ENCODE measurements at places on chromosomes 1 and 21.

DNA sequence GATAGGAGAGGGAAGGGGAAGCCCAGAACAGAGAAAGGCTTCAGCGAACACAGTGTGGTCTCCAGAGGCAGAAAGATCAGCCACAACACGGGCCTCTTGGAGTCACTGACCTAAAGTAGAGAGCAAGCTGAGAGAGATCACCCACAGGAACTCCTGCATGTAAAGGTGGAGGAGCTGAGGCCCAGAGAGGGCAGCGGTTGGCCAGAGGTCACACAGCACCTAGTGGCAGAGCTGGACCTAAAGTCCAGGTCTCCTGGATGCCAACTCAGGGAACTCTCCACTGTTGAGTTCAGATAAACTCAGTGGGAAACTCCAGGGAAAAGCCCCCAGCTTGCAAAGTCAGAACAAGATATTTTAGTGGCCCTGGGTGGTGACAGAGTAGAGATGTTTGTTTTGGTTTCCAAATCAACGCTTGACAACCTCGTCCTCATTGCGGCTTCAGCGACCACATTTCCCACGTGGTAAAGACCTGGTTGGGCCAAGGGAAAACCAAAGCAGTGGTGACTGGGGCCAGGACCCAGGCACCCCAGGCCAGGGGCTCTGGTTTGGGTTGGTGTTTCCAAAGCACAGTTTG, 4.6 kb downstream of the IFFO2 start:
- DNase-seq: peak; percentile 45

DNA sequence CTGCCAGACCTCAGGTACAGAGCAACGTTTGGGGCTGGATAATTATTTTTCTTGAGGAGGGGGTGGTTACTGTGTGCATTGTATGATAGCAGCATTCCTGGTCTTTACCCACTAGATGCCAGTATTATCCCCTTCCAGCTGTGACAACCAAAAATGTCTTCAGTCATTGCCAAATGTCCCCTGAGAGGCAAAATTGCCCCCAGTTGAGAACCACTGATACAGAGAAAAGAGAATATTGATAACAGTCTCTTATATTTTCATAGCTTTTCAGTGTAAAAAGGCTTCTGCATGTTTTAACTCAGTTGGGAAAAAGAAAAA, 51.8 kb upstream of the SYT14 start:
- DNase-seq: no peak

- no peak for DNase-seq
Observed at GRCh38 chr1:225748529-225748928, 29.1 kb upstream of the SRP9 start.

DNA sequence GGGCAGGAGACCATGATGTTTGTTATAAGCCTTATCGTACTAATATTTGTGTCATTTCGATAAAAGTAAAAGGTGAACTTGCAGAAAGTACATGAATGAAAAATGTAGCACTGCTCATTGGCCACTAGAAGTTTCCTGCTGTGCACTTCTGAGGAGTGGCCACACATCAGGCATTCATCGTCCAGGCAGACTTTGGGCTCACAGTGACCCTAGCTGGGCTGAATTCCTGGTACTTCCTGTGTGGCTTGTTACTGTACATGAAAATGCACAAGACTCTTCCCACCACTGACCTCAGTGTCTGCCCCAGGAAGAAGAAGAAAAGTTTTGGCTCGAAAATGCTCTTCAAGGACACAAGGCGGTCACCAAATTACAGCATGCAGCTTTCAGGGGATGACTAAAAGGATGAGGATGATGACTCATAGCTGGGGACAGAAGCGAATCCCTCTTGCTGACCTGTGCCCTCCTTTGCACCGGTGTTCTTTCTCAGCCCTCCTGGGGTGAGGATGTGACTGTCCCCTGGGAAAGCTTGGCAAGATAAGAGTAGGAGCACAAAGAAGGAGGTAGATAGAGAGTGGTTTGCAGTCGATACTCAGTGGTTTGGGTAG, 252.4 kb upstream of the KAZN start:
- DNase-seq: no peak

GRCh38 chr1:181783208-181783607, 278.3 kb downstream of the ZNF648 start:
- no peak for DNase-seq
